Amniotic stem cell (primary cell): ENCODE measurements at places on chromosomes 3 and 15.

DNA sequence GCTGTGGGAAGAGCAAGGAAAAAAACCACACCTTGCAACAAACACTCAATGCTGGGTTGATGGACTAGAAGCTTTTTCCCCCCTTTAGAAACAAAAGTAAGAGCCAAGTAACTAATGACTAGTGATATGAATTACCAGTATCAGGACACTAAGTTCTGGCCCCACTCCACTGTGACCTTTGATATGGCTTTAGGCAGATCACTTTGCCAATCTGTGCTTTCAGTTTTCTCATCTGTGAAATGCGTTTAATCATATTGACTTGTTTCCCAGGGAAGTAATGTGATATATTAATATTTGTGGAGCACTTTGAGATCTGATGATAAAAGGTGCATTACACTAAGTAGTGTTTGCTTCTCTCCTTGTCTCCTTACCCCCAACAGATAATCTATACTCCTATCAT is 319.3 kb upstream of the SATB1 start:
- no peak for DNase-seq

- DNase-seq = no peak
Measured at GRCh38 chr3:134035836-134036235, 6.1 kb upstream of the SLCO2A1 start.

DNA sequence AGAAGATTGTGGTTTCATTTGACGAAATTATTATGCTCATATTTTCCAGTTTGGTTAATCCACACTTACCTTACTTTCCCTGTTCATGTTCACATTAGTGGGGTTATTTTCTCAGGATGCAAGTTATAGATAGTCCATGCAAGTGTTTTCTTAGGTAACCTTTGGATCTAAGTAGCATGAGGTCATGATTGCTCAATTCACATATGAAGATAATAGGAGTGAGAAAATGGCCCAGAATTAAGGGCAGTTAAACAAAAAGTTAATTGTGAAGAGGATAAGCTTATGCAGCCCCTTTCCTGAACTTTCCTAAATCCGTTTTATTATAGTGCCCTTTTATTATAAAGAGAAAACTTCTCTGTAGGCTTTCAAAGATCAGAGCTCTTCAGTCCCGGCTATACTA is 83.4 kb downstream of the CD200R1L start:
- DNase-seq = no peak

DNA sequence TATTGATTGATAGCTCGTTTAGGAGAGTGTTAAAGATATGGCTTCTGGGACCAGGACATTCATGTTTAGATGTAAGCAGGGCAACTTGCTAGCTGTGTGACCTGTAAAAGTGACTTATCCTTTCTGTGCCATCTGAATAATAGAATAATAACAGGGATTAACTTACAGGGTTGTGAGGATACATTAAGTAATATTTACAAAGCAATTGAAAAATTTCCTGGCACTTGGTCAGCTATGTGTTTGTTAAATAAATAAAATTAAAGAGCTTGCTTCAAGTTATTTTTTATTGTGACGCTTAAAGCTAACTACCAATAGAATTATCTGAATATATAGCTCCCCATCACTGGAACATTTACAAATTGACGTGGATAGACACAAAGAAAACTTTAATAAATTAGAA is 287.9 kb upstream of the CDIN1 start:
- no peak for DNase-seq

DNA sequence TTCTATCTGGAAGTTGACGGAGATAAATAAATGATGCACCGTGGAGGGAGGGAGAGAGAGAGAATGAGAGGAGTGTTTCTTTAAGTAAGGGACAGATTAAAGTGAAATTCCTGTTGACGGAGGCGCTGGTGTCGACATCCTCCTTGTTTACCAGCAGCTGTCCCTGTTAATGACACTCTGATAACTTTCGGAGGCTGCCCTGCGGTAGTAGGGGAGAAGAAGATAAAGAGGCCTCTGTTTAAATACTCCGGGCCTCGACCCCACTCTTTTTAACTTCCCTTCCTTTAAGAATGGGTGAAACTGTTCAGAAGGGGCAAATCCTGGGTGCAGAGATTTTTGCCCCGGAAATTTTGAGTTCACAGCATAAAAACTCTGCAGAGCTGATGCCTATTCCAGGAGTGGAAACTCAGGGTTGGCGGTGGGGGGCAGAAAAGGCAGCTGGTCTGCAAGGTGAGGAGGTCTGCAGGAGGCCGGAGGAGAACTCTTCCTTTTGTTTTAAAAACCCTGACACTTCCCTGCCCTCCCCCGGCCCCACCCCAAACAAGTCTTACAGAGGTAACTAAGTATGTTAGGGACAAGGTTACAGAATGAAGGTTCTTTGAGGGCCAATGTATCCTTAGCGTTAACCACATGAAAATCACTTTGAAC is 276.6 kb upstream of the NR2F2 start:
- DNase-seq = no peak

DNA sequence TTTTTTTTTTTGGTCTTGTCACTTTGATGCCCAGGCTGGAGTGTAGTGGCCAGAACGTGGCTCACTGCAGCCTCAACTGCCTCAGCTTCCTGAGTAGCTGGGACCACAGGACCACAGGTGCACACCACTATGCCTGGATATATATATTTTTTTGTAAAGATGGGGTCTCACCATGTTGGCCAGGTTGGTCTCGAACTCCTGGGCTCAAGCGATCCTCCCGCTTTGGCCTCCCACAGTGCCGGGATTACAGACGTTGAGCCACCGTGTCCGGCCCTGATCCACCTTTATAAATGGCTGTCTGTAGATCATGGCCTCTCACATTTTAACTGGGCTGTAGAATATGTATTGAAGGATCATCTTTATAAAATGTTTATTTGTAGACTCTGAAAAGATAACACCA is 1.9 kb upstream of the EIF3J start:
- no peak for DNase-seq

- no peak for DNase-seq
Measured at GRCh38 chr3:129553719-129554118, 10.7 kb downstream of the H1-8 start.

GRCh38 chr3:141070727-141071357 is 19.7 kb downstream of the SPSB4 start:
- no peak for DNase-seq

DNA sequence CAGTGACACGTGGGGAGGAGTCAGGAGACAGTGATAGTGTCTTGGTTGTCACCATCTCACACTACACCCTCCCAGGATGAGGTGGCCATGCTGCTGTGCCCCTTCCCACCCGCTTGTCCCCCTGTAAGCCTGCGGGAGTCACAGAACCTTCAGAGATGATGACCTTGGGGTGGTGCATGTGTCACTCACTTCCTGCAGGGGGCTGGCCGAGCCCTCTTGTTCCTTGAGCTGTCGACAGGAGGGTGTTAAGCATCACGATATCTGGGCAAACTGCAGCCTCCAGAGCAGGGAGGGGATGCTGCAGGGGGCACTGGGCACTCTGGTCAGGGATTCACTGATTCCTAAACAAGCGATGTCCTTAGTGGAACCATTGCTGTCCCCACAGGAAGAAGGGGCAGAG is 27.7 kb downstream of the FAH start:
- DNase-seq = no peak

DNA sequence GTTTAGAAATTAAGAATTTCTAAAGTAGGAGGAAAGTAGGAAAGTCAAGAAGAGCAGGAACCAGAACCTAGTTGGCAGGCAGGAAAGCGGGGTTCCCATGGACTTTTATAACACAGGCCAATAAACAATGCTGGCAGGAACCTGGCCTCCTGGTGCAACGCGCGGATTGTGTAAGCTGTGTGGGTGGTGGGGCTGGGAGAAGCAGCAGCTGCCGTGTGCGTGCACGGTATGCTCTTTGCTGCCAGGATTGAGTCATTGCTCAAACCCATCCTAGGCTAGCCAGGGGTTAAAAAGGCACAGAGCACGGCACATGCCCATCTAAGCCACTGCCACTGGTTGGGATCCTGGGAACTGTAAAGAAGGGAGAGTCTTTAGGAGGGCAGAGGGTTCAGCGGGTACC is 209.9 kb upstream of the RGMA start:
- no peak for DNase-seq

DNA sequence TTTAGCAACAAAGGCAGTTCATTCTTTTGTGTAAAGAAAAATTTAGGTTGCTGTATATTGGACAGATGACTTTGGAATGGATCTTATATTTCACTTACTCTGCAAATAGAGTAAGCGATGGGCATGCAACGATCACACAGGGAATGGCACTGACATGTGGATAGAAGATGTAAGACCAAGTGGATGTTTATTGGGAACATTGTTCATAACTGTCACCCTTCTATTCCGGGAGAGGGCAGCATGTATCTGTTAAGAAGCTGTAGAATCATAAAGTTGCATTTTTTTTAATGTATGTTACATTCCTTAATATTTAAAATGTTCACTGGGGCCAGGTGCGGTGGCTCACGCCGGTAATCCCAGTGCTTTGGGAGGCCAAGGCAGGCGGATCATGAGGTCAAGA is 41.2 kb downstream of the HPS3 start:
- DNase-seq = no peak

GRCh38 chr3:129070086-129070885 is 9.7 kb downstream of the GP9 start:
- DNase-seq = no peak

GRCh38 chr3:175020101-175020500 is 161.0 kb downstream of the NAALADL2 start:
- DNase-seq = no peak

GRCh38 chr15:95610945-95611344 is 719.6 kb upstream of the NR2F2 start:
- no peak for DNase-seq

GRCh38 chr15:29849218-29849617 is 26.9 kb upstream of the TJP1 start:
- DNase-seq = no peak

GRCh38 chr3:50708620-50709019 is 33.9 kb downstream of the DOCK3 start:
- no peak for DNase-seq

GRCh38 chr15:83099290-83099689 is 8.2 kb upstream of the TM6SF1 start:
- no peak for DNase-seq

DNA sequence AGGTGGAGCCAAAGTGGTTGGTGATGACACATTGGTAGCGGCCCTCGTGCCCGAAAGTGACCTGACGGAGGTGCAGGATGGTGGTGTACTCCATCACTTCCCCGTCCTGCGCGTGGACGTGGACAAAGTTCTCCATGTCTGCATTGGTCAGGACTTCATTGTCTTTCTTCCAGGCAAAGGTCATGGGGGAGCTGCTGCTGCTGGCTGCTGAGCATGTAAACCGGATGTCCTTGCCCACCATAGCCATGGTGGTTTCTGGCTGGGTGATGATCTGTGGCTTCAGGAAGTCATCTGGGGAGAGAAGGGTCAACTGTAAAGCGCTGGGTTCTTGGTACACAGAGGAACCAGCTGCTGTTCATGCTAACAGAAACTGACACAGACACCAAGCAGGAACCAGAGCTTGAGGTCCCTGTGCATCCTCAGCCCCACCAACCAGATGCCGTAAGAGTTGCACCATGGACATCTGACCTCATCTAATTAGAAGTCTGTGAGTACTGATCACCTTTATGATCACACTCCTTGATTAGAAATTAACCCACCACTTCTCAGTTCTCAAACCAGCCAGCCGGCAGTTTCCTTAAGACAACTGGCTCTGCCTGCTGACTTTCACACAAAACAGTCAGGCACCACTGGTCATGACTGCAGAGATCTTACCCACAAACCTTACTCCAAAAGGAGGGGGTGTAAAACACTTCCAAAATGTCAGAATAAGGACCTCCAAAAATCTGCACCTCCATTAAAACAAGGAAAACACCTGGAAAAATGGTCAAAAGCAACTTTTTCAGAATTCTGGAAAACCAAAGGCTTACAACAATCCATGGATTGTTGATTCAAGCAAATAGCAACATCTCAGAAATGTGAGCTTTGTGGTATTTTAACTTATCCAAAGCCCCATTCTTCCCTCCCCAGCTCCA is 114.6 kb downstream of the LRIG1 start:
- DNase-seq = no peak

DNA sequence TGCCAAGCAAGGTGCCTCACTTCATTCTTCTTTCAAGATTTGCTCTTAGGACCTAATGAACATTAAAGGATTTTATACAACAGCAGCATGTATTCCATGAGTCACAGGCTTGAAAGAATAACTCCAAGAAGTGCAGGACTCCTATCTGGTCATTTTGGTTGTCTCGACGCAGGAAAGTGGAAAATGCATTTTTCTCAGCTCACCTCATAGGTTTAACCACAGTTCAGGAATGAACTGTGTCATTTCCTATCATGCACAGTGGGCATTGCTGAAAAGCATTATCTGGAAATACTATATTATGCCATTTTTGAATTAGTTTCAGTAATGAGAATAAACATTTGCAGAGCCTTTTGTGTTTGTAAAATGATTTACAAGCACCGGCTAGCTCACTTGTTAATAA is 98.7 kb upstream of the BFSP2 start:
- DNase-seq = peak; percentile 28

DNA sequence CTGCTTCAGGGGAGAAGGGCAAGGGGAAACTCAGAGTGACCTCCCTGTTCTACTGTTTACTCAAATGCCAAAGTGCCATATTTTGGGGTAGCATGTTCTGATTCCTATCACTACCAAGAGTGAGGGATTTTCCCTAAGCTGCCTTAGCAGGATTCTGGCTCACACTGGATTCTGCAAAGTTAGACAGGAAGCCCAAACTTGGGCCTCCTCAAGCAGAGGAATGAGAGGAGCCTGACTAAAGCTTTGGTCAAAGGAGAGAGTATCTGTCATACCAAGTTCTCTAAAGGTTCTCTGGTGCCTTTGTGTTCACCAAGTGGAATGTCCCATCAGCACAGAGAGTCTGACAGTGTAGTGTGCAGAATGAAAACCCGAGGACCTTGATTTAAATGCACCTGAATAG is 8.8 kb upstream of the RARB start:
- no peak for DNase-seq

GRCh38 chr15:48422401-48422800 is 91.2 kb downstream of the DUT start:
- no peak for DNase-seq

DNA sequence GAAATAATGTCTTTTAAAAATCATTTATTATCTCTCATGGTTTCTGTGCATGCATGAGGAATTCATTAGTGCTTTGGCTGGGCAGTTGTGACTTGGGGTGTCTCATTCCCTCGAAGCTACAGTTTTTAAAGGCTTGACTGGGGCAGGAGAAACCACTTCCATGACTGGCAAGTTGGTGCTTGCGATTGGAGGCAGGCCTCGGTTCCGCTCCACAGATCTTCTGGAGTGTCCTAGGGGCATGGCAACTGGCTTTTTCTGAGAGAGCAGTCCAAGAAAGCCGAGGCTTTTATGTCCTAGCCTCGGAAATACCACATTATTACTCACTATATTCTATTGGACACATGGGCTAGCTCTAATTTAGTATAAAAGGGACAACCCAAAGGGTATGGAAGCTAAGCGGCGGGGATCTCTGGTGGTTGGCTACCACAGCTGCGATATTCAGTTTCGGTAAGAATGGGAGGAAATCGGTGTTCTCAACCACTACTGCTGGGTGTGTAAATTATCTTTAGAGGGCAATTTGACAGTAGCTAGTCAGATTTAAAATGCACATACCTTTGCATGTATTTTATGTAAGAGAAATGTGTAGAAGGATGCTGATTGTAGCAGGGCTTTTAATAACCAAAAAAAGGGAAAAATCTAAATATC is 48.8 kb upstream of the TOP2B start:
- no peak for DNase-seq

GRCh38 chr15:78243058-78243457 is 8.7 kb upstream of the ACSBG1 start:
- DNase-seq = no peak

GRCh38 chr3:9260305-9260704 is 10.9 kb upstream of the SRGAP3 start:
- no peak for DNase-seq
